Neural crest cell (in vitro differentiated cells): ENCODE measurements at places on chromosomes 13 and 19.

- DNase-seq: no peak
Observed at GRCh38 chr13:48908381-48909055, 67.2 kb upstream of the FNDC3A start.

DNA sequence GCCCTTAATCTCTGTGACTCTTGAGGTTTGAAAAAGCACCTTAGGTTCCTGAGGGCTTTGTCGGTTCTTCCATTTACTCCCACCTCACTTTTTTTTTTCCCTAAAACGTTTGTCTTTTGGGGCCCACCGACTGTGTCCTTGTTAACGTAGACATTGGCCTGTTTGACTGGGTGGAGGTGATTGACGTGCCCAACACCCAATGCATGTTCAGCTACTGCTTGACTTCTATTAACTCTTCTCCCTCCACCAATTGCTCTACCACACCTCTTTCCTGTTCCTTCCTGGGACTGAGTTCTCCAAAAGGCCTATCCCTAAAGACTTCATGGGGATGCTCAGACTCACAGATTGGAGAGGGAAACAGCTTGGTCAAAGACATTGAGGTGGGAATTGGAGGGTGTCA, 17.3 kb downstream of the CKM start:
- no peak for DNase-seq

- no peak for DNase-seq
Observed at GRCh38 chr19:15475611-15476010, 3.7 kb downstream of the PGLYRP2 start.

DNA sequence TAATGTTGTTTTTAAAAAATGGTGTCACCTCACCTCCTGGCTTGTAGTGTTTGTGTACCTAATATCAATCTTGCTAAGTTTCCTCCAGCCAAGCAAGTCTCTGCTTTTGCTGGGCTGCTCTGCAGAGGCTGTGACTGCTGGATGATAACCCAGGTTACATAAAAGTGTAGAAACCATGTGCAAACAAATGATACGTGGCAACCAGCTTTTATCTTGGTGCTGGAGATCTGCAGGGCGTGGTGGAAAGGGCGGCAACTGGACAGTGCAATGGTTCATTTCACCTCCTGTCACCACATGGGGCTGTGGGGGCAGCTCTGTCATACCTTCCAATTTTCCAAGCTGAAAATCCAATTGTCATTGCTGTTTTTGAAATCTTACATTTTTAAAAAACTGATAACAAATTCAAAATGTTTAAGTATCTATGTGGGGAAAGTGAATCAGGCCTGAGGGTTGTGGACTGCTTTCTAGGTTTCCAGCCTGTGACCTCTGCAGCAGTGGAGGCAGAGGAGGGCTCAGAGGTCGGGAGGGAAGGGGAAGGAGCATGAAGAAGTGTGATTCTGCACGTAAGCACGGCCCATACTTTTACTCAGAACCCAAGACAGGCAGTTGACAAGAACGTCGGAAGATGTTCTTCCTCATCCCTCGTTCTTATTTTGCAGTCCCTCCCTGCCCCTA, 9.7 kb downstream of the GPR42 start:
- DNase-seq: no peak

DNA sequence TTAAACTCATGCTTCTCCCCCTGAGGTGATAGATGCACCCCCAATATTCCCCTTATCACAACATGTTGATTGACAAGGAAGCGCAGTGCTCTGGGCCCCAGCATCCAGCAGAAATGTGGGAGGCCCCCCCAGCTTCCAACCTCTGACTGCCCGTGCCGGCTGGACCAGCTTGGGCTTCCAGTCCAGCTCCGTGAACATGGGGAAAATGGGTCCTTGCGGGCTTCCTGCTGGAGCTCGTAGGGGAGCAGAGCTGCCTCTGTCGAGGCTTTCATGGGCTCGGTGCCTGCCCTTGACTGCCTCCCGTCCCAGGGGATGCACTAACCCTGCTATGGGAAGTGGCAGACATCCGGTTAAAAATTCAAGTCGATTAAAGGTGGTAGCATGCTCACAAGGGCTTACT, 188.9 kb downstream of the COL4A1 start:
- no peak for DNase-seq

DNA sequence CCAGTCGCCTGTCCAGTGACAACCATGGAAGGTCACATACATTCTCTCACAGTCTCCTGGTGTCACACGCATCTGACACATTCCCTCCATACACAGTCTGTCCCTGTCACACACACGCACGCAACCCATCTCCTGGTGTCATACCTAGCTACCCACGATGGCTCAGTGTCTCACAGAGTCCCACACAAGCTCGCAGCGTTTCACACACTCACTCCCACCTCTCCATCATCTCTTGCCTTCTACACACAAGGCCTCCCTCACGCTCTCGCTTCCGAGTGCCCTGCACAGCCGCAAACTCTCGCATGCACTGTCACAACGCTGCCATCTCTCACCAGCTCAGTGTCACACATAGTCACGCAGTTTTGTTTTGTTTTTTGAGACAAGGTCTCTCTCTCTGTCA, 1.2 kb upstream of the GNG8 start:
- DNase-seq: no peak

DNA sequence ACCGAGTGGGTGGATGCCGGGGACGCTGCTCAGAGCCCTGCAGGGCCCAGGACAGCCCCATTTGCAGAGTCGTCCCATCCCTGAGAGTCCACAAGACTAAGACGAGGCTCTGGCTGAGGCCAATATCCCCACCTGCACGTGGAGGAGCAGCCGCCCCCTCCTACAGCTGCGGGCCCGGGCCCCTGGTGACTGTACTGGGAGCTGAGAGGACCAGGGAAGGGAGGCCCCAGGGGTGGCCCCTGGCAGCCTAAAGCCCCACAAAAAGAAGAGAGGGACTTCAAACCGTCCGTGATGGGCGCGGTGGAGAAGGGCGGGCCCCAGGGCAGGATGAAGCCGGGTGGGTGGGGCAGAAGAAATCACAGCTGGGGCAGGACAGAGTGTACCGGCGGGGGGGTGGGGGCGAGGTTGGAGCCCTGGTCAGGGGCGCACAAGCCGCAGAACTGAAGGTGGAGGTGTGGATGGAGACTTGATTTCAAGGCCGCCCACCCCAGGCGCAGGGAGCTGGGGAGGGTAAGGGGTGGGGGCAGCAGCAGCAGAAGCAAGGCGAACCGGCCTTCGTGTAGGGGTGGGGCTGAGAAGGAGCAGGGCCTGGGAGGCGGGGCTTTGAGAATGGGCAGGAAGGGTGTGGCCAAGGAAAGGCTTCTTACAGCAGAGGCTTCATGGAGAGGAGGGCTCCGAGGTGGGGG, 12.9 kb downstream of the CFD start:
- peak; percentile 47 for DNase-seq

- DNase-seq: no peak
Observed at GRCh38 chr19:15404097-15404779, 14.6 kb downstream of the AKAP8L start.

- DNase-seq: no peak
Observed at GRCh38 chr13:29922896-29923295, 72.5 kb upstream of the UBL3 start.

DNA sequence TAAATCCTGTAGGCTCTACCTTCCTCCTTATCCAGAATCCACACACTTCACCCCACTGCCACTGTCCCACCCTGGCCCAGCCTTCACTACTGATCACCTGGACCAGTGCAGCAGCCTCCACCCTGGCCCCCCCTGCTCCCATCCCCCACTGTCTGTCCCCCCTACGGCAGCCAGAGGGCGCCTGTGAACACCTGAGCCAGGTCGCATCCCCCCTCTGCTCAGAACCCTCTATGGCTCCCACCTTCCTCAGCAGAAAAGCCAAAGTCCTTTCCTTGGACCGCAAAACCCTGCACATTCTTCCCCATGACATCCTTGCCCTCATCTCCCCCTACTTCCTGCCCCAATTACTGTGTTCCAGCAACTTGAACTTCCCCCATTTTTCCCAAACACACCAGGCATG, 20.6 kb downstream of the ELAVL3 start:
- DNase-seq: no peak

- DNase-seq: no peak
Observed at GRCh38 chr13:87872813-87873212, 201.6 kb downstream of the SLITRK5 start.

DNA sequence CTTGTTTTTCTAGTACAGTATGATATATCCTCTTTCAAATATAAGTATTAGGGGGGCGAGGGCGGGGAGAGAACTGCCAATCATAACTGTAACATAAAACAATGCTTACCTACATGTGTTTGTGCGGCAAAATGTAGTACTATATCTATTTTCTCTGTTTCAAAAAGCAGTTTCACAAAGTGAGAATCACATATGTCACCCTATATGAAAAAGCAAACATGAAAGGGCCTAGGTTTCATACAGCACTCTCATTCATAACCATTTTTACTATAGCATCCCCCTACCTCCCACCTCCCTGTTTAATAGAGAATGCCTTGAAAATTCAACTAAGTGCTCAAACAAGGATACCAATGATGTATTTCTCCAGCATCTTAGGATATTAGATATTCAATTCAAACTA, 5.2 kb downstream of the TGDS start:
- DNase-seq: no peak

DNA sequence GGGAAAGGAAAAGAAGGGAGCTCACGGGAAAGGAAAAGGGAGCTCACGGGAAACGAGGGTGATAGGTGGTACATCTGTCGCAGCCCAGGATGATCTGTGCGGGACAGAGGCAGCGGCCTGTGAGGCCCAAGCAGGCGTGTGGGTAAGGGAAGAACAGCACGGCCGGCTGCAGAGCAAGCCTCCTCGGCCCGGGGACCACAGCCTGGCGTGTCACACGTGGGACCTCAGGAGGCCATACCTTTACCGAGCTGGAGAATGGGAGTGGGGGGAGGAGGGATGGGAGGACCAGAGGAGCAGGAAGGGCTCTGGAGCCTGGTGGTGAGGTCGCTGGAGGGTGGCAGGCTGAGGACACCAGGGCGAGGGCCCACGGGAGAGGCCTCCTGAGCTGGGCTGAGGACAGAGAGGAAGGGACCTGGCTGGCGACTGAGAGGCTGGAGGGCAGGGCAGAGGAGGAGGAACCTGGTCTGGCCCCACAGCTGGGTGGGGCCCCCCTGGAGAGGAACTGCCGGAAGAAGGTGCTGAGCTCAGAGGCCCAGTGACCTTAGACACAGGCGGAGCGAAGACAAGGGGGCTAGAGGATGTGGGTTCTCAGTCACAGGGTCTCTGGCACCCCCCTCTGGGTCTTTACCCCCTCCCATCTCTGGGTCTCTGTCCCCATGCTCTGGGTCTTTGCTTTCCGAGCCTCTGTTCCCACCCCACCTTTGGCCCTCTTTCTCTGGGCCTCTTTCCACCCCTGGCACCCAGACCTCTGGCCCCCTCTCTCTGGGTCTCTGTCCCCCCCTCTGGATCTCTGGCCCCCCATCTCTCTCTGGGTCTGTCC, 2.9 kb upstream of the FTL start:
- no peak for DNase-seq

DNA sequence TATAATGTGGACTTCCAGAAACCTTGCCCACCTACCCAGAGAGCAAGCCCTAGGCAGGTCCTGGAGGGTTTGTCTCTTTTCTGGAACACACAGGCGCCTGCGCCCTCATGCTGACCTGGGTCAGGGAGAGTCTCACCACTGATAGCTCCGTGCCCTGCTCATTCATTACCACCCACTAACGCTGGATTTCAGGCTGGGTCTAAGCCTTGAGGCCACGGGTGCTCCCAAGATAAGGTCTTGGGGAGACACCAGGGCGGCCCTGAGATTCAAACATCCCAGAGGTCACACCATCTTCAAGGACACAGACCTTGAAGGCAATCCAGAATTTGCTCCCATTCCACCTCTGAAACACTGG, 5.1 kb downstream of the S1PR2 start:
- DNase-seq: no peak

- DNase-seq: no peak
Observed at GRCh38 chr13:34349091-34349722, 531.3 kb downstream of the RFC3 start.

DNA sequence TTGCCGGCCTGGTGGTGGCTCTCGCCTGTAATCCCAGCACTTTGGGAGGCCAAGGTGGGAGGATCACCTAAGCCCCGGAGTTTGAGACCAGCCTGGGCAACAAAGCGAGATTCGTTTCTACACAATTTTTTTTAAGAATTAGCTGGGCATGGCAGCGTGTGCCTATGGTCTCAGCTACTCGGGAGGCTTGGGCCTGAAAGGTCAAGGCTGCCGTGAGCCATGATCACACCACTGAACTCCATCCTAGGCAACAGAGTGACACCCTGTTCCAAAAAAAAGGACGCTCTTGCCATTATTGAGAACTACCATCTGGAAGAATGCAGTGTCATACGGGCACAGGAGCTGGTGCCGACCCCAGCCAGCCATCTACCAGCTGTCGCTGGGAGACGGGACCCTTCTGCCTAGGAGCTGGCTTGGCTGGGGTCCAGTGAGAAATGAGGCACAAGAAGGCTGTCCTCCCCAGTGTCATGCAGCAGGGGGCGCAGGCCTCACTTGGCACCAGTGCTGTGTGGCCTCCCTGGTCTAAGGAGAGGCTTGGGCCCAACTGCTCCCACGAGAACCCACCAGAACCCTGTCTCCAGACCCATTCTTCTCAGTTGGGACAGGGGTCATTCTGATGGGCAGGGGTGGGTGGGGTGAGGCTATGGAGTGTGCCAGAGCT, 12.2 kb upstream of the RELB start:
- DNase-seq: peak; percentile 64

GRCh38 chr13:110089100-110089499, 217.9 kb downstream of the COL4A1 start:
- DNase-seq: no peak

DNA sequence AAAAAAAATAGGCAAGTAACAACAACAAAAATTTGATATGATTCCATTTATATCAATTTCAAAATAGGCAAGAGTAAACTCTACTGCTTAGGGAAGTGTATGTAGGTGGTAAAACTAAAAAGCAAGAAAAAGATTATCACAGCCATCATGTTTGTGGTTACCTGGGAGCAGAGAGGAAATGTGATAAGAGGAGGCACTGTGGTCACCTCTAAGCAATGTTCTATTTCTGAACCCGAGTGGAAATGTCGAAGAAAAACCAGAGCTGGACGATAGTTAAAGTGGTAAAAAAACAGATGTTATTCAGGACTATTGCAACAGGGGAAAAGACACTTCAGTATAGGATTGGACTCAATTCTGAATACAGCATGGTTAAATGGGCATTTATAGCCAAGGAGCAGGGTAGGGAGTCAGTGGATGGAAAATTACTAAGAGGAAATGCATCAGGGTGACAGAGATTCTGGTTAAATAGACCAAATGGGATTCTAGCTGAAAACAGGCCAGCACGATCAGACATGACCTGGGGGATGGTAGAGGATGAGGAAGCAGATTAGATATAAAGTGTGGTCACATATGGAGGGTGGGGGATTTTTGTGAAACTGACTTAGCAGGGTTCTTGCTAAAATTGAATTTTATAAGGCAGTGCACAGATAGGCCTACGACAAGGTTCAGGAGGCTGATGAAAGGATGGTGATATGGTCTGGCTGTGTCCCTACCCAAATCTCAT, 6.0 kb upstream of the TEX30 start:
- no peak for DNase-seq

- no peak for DNase-seq
Observed at GRCh38 chr19:18366021-18366435, 19.9 kb upstream of the GDF15 start.

DNA sequence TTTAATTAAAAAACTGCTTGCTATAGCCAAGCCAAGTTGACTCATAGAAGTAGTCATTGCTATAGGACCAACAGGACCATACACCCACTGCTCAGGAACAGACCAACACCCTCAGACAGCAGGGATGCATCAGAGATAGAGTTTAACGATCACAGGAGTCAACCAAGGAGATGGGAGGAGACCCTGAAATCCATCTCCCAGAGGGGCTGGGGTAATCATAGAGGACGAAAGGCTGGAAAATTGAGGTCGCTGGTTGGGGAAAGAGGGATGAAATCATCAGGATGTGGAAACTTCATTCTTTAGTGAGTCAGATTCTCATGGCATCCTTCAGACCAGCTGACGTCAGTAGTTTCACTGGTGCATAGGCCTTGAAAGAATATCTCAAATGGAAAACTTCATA, 160.4 kb upstream of the GPC6 start:
- DNase-seq: no peak
